ENCODE measurements at places on chromosomes 16 and 17. TPM values are rescaled to one million over a fixed set of nuclear protein-coding genes. Genes with fewer than 3 reads are reported as not detected.

RAPGEFL1 gene
- polyA plus RNA-seq, result 25.0 TPM

CLTC gene
- 93.0 TPM for polyA plus RNA-seq

STX8 gene
- 22.8 TPM for polyA plus RNA-seq

SLFN14 gene
- not detected for polyA plus RNA-seq

CDH11 gene
- 3.3 TPM for polyA plus RNA-seq

MRC2 gene
- polyA plus RNA-seq, result 7.0 TPM

ASGR1 gene
- polyA plus RNA-seq, result 14.5 TPM

HOXB5 gene
- not detected for polyA plus RNA-seq

ZNF319 gene
- 3.3 TPM for polyA plus RNA-seq

GPRC5B gene
- polyA plus RNA-seq, result 160 TPM

CBX2 gene
- 86.5 TPM for polyA plus RNA-seq

AIPL1 gene
- 0.56 TPM for polyA plus RNA-seq

HOXB4 gene
- polyA plus RNA-seq, result not detected

EVI2A gene
- polyA plus RNA-seq, result not detected

SPATA22 gene
- polyA plus RNA-seq, result 0.06 TPM

PRSS22 gene
- polyA plus RNA-seq, result 4.0 TPM

CDK3 gene
- polyA plus RNA-seq, result 14.6 TPM

OTOP2 gene
- polyA plus RNA-seq, result 0.23 TPM

POLR3K gene
- polyA plus RNA-seq, result 80.5 TPM

KLHL10 gene
- polyA plus RNA-seq, result 0.26 TPM

C16orf78 gene
- polyA plus RNA-seq, result not detected

TBC1D28 gene
- polyA plus RNA-seq, result not detected

WFDC1 gene
- polyA plus RNA-seq, result 0.52 TPM

COG8 gene
- polyA plus RNA-seq, result 49.1 TPM

SLC38A8 gene
- polyA plus RNA-seq, result not detected

SOST gene
- polyA plus RNA-seq, result 0.08 TPM

SYCE1L gene
- 2.6 TPM for polyA plus RNA-seq

GRIN2C gene
- polyA plus RNA-seq, result 0.11 TPM

Data from H1 (cell line).